ENCODE measurements at places on chromosomes 2 and 18.

DNA sequence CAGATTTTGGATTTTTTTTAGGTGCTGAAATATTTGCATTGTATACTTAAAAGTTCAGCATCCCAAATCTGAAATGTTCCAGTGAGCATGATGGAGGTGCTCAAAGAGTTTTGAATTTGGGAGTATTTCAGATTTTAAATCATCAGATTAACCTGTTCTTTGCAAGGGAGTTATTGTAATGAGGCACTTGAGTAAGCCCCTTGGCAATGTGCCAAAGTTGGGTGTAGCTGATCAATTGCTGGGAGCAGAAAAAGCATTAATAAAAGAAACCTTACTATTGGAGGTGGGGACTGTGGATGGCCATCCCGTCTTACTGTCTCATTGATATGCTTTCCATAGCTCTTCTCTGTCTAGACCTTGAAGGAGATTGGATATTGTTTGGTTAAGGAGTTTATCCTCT, 28.3 kb downstream of the MALT1 start:
- no peak for DNase-seq

GRCh38 chr18:77131652-77132368, 773 bp downstream of the MBP start:
- DNase-seq, result no peak

DNA sequence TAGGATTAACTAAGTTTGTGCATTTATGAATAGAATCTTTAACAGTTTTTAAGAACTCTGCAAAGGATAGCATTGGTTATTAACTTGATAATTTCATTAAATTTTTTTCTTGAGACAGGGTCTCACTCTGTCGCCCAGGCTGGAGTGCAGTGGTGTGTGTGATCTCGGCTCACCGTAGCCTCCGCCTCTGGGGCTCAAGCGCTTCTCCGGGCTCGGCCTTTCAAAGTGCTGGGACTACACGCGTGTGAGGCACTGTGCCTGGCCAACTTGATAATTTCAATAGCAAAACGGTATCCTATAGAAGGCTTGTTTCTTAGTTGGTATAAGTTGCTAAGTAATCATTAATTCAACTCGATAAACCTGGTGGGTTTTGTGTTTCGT, 38.0 kb downstream of the ADNP2 start:
- DNase-seq, result no peak

- no peak for DNase-seq
Observed at GRCh38 chr2:150806336-150806735, 318.9 kb upstream of the RND3 start.

DNA sequence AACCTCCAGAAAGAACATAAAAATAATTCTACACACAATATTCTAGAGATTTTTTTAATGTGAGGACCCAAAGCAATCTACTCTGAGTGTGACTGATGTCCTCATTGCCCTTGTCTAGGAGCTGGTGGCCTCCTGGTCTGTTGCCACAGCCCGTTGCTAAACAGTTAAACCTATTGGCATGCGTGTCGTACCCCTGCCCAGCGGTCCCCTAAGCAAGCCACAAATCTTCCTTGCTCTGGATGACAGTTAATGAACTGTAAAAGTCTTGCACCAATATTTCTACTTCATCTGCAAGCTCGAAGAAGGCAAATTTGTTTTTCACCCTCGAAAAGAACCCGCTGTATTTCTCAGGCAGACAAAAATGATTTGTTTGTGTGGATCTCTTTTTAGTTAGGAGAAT, 489.1 kb upstream of the MEX3C start:
- DNase-seq, result no peak

GRCh38 chr18:57797209-57797651, 5.9 kb downstream of the ATP8B1 start:
- DNase-seq, result no peak

- DNase-seq, result no peak
Observed at GRCh38 chr18:11874676-11875075, 23.5 kb downstream of the CHMP1B start.

DNA sequence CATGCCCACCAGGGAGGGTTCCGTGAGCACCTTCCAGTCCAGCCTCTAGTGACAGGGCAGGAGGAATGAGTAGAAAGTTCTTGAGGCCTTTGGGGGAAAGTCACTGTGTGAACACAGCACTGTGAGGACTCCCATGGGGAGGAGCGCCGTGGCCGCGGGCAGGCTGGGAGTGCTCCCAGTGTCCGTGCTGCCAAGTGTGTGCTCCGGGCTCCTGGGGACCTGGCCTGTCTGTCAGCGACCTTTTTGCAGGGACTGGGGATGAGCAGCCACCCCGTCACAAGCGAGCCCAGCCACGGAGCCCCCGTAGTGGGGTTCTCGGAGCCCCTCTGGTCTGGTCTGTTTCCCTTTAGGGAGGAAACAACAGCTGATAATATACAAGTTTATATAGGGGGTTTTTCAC, 36.8 kb downstream of the PDIA6 start:
- DNase-seq, result no peak

- no peak for DNase-seq
Observed at GRCh38 chr2:209629597-209629996, 142.0 kb upstream of the UNC80 start.

GRCh38 chr18:11972371-11973174, 8.7 kb upstream of the IMPA2 start:
- DNase-seq, result no peak

DNA sequence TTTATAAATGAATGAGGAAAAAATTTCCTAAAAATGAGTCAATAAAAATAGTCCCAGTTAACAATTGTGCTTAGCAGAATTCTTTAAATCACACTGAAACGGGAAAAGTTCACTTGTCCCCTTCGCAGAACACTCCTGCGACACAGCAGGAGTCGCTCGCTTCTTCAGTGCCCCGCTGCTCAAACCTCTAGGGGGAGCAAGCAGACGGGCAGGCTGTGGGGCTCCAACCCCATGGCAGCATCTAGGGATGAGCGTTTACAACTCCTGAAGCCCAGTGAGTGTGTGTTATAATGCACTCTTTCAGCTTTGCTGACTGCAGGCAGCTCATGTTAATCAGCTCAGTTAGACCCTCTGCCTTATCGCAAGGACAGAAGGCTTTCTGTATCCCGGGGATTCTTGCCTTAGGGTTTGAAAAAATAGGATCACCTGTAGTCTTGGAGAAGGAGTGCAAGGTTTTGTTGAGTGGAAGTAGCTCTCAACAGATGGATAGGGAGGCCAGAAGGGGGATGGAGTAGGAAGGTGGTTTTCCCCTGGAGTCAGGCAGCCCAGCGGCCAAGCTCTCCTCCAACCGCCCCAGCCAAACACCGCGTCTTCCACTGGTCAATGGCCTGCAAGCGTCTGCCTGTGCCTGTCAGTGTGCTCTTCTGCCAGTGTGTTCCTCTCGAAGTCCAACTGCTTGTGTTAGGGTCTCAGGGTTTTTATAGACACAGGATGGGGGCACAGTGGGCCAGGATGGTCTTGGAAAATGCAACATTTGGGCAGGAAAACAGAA, 1977.7 kb upstream of the LRRTM1 start:
- DNase-seq, result no peak

- DNase-seq, result no peak
Observed at GRCh38 chr18:62485684-62486083, 37.1 kb upstream of the ZCCHC2 start.

DNA sequence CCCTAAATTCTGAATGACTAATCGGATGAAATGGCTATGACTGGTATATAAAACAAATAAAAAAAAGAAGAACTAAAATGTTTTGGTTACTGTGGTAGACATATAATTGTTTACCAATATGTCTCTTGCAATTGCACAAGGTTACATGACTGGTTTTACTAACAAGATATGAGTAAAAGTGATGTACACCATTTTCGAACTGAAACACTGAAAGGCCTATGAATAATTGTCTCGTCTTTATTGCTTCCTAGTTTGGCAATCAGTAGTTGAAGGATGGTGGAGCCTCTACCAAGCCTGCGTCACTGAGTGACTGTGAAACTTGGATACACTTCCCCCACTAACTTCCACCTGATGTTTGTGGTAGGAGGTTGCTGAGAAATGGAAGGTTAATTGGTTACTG, 16.5 kb downstream of the CDH19 start:
- no peak for DNase-seq

DNA sequence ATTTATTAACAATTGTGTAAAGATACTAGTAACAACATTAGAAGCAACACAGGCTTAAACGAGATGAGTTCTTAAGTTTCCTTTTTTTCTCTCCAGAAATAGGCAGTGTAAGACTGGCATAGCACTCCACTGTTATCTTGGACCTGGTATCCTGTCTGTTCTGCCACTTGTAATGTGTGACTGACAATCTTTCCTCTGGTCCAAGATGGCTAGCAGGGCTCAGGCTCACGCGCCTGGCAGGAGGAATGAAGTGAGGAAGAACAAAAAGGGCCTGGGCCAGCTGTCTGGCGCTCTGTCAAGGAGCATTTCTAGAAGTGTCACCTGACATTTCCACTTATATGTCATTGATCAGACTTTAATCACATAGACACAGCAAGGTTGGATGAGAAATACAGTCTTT, 31.6 kb upstream of the CCDC195 start:
- DNase-seq, result no peak

- no peak for DNase-seq
Observed at GRCh38 chr2:18325118-18325517, 235.3 kb downstream of the RDH14 start.

DNA sequence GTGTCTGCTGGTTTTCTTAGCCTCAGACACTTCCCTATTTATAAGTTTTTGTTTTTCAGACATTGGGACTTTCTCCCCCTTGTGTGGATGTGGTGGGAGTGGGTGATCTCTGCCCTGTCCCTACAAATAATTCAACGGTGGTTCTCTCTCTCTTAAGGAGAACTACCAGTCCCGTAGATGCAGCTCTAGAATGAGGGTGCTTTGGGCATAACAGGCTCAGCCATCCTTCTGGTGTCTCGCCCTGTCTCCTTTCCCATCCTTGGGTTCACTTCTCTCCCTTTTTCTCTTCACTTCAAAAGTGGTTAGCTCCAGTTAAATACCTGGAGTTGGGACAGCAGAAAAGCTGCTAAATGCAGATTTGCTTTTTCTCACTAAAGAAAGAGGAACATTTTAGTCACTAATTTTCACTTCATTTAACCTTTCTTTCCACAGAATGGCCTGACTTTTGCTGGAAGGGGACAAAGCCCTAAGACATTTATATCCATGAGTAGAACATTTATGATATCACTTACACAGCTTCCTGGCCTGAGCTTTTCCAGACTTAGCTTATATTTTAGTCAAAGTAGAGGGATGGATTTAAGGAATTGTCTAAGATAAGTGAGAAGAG, 121.2 kb upstream of the CXCR4 start:
- DNase-seq, result no peak

DNA sequence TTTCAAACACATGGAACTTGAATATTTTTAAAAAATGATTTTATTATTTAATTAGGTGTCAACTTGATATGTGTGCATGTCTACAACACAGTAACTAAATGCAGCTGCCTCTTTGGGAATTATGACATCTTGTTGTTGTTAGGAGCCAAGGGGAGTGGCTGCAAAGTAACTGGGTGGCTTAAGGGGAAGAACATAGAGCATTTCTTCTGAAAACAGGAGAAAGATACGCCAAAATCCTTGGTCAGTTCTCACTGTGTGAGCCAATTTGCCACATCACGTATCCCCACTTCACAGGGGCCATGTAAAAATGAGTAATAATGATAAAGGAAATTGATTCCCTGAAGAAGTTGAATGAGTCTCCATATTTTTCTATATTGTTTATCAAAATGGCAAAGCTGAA, 309.8 kb upstream of the COL3A1 start:
- DNase-seq, result no peak

GRCh38 chr2:43480874-43481273, 115.0 kb downstream of the THADA start:
- DNase-seq, result no peak

DNA sequence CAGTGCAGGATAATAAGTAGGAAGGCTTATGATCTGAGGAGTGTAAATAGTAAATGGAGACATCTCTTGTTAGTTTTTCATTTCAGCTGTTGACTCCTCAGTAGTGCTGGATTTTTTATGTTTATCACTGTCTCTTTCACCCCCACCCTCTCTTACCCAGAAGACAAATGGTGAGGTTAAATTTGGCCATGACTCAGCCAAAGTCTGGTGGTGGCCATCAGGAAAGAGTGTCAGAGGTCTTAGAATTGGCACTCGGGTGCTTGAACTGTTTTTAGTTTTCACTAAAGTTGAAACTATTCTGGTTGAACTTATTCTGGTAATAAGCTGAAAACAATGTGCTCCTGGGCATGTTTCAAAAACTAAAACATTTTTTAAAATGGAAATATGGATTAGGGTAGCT, 123.3 kb downstream of the FHOD3 start:
- no peak for DNase-seq

GRCh38 chr18:39172695-39173421, 1607.3 kb upstream of the CELF4 start:
- no peak for DNase-seq

DNA sequence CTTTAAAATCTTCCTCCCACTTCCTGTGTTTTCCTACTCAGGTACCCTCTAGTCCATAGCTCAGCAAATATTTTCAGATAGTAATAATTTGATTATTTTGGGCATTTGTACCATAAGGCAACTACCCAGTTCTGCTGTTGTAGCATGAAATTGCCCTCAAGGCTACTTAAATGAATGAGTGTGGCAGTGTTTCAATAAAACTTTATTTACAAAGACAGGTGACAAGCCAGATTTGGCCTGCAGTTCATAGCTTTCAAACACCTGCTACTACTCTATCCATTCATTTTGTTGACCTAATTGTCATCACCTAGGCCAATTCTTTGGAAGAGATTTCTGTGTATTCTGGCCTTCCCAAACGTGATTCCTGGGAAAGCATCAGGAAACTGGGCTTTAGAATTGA, 28.9 kb downstream of the NYAP2 start:
- no peak for DNase-seq

- no peak for DNase-seq
Observed at GRCh38 chr2:143974262-143974661, 545.7 kb downstream of the ZEB2 start.

GRCh38 chr2:128329607-128330006, 10.9 kb upstream of the HS6ST1 start:
- no peak for DNase-seq

- DNase-seq, result no peak
Observed at GRCh38 chr2:75226617-75227016, 27.3 kb upstream of the TACR1 start.

GRCh38 chr2:117502121-117502520, 312.4 kb upstream of the DDX18 start:
- DNase-seq, result no peak

- DNase-seq, result no peak
Observed at GRCh38 chr2:150060341-150060740, 427.1 kb downstream of the RND3 start.

DNA sequence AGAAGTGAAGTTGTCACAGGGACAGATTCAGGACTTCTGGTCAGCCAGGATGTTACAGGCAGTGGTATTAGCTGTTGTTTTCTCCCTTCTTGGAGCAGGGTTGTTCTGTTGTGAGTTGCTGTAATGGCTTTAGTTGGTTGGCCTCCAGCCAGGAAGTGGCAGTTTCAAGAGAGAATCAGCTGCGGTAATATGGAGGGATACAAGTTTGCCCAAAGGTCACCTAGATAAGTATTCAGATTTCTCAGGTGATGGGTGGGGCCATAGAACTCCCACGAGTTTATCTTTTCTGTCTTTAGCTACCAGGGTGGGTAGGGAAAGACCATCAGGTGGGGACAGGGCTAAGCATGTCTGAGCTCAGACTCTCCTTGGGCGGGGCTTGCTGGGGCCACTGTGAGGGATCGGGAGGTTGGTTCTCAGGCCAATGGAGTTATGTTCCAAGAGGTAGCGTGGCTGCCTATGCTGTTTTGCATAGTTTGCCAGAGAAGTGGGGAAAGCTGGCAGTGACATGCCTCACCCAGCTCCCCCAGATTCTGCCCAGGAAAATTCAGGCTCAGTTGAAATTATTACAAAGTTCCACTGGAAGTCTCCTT, 640.4 kb upstream of the CHAC2 start:
- no peak for DNase-seq

GRCh38 chr18:48709371-48710062, 170.7 kb downstream of the CTIF start:
- no peak for DNase-seq
